Activated CD4-positive, alpha-beta memory T cell treated with anti-CD3 and anti-CD28 coated beads, Interleukin-2, amount 10 ng/mL, durations not matched to agents 7 days and 5 days (primary cell): ENCODE measurements at places on chromosomes 11 and 22.

GRCh38 chr22:32829451-32829851 is 27.9 kb downstream of the TIMP3 start:
- DNase-seq = no peak

DNA sequence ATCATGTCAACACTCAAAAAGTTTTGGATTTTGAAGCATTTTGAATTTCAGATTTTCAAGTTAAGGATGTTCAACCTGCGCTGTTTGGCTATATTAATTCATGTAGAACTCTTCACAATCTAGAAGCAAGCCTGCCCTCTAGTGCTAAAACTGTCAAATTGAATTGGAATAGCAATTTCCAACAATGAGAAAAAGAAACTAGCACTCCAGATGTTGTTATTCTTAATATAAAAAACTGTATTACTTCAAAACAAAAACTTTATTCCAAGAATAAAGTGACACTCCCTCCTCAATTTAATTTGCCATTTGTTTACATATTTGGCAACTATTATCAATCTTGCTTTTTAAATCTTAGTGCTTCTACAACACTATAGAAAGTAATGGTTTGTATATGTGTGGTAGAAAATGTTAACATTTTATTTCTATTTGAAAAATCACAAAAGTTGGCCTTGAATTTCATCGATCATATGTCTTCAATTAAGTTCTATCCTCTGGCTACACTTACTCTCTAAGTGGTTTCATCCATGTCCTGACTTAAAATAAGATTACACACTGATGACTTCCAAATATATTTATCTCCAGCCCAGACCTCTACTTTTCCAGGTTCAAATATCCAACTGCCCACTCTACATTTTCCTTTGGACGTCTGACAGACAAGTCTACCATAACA is 36.6 kb downstream of the DCUN1D5 start:
- DNase-seq = no peak

DNA sequence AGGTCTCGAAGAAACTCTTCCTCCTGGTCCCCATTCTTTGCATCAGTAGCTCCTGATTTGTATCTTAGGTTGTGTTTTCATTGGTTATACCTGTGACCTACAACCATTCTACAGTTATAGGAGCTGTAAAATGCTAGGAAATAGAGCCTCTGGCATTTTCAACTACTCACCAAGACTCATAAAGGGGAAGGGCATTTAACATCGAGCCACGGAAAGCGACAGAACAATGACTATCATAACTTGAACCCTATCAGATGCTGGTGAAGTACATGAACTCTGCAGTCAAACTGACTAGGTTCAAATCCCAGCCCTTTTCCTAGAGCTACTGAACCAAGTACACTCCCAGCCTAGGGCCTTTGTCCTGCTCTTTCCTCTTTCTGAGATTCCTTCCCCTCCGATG is 588.0 kb downstream of the SOX6 start:
- no peak for DNase-seq

- DNase-seq = no peak
Observed at GRCh38 chr11:119194811-119195440, 9.7 kb downstream of the NHERF4 start.

- no peak for DNase-seq
Observed at GRCh38 chr11:100602716-100603115, 84.4 kb upstream of the ARHGAP42 start.

- no peak for DNase-seq
Observed at GRCh38 chr11:60119710-60120109, 31.2 kb downstream of the MS4A2 start.

GRCh38 chr11:67631411-67631810 is 1.7 kb upstream of the NUDT8 start:
- DNase-seq = no peak

- DNase-seq = no peak
Observed at GRCh38 chr22:21917959-21918261, 34.7 kb downstream of the PPM1F start.

GRCh38 chr11:92843455-92843854 is 126.0 kb upstream of the MTNR1B start:
- no peak for DNase-seq

DNA sequence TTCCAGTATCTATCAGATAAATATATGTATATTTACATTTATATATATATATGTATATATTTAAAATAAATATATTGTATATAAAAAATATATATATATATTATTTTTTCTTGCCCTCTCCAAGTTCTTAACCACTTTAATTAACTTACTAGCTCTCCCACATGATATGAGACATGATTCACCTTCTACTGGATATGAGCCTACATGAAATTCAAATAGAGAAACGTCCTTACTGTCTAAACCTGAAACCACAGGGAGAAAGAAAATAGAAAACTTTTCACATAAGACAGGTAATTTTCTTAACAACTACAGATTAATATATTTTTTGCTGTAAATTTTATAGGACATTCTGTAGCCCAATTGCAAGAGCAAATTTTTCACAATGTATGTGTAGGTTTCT is 391.6 kb downstream of the ETS1 start:
- DNase-seq = no peak

GRCh38 chr11:67674442-67674871 is at the start of gene ALDH3B2:
ALDH3B2 (minus strand) TSS chr11:67674623; CDS start chr11:67666935, 7,688 bp downstream.
- no peak for DNase-seq

GRCh38 chr22:50226063-50226874 is 18.6 kb downstream of the TUBGCP6 start:
- DNase-seq = no peak

- DNase-seq = no peak
Observed at GRCh38 chr11:119608201-119608600, 120.8 kb downstream of the NECTIN1 start.

DNA sequence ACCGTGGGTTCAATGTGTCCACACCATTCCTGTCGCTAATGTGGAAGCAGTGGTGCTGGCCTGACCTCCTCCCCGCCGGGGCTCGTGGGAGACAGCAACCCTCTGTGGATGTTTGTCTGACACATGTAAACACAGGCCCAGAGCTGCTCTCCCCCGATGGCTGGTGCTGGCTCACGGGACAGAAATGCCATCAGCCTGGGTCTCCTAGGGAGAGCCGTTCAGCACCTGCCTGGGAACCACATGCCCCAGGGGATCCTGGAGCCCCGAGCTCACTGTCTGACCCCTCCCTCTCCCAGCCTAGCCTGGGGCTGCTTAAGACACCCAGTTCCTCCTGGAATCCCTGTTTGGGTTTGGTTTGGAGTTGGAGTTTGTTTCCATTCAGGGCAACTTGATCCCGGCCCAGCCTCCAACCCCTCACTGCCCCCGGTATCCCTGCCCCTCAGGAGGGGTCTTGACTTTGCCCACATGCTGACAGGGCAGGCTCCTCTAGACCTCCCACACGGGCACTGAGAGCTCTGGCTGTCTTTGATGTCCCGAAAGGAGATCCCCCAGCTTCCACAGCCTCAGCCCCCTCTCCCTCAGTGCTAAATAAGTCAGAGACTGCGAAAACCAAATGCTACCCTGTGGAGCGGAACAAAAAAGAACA is 50.9 kb upstream of the WNT11 start:
- DNase-seq = no peak

DNA sequence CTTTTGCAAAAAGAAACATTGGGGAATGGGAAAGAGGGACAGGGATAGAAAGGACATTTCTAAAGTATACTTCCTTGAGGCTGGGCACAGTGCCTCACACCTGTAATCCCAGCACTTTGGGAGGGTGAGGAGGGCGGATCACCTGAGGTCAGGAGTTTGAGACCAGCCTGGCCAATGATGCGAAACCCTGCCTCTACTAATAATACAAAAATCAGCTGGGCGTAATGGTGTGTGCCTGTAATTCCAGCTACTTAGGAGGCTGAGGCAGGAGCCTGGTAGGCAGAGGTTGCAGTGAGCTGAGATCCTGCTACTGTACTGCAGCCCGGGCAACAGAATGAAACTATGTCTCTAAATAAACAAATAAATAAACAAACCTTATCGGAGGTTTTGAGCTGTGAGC is 16.3 kb upstream of the TEF start:
- no peak for DNase-seq

DNA sequence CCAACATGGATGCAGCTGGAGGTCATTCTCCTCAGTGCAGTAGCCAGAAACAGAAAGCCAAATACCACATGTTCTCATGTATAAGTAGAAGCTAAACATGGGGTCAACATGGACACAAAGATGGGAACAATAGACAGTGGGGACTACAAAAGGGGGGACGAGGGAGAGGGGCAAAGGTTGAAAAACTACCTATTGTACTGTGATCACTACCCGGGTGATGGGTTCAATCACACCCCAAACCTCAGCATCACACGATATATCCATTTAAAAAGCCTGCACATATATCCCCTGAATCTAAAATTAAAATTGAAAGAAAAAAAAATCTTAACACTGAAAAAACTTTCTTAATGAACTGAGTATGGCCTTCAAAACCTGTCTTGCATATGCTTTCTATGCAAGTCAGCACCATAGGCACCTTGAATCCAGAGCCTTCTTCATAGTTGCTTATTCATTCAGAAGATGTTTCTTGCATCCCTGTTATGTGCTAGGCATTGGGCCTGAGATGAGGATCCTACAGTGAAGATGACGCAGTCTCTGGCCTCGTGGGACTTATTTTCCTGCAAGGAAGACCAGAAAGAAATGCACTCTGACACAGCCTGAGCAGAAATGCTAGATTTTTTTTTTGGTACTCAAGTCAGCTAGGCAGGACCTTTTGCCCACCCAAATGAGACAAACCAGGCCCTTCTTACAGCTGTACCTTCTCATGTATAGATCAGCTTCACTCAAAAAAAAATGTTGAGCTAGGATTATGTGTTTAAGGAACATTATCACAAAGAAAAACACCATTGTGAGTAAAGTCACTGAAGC is 21.0 kb downstream of the NNMT start:
- DNase-seq = no peak

- DNase-seq = no peak
Observed at GRCh38 chr11:19432370-19433061, 191.8 kb upstream of the E2F8 start.

DNA sequence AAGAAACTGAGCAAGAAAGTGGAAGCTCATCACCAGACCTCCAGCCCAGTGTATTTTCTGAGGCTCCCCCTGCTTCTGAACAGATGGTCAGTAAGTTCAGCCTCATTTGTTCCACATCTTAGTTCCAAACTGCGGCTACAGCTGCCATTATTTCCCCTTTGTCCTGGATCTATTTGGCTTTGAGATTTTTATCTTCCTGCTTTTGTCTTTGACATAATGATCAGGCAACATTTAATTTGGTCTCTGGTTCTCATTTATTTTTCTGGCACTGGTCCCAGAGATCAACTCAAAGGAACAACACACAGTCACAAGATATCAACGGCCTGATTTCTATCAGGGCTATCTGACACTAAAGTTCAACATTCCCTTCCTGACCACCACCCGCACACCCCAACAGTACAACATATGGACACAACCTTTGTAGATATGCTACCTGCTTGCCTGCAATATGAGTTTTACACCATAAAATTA is 137.5 kb downstream of the FAM76B start:
- no peak for DNase-seq

DNA sequence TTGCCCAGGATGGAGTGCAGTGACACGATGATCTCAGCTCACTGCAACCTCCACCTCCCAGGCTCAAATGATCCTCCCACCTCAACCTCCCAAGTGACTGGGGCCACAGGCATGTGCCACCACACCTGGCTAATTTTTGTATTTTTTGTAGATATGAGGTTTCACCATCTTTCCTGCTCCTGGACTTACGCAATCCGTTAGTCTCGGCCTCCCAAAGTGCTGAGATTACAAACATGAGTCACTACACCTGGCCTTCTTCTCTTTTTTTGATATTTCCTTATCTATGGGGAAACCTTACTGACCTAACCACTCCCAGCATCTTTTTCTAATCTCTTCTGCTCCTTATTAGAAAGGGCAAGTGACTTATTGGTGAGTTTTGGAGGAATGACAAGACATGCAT is 121.7 kb upstream of the CHORDC1 start:
- no peak for DNase-seq

- no peak for DNase-seq
Observed at GRCh38 chr22:29211066-29211465, 5.4 kb downstream of the EMID1 start.

GRCh38 chr11:126334659-126335462 is 20.6 kb upstream of the ST3GAL4 start:
- DNase-seq = no peak

DNA sequence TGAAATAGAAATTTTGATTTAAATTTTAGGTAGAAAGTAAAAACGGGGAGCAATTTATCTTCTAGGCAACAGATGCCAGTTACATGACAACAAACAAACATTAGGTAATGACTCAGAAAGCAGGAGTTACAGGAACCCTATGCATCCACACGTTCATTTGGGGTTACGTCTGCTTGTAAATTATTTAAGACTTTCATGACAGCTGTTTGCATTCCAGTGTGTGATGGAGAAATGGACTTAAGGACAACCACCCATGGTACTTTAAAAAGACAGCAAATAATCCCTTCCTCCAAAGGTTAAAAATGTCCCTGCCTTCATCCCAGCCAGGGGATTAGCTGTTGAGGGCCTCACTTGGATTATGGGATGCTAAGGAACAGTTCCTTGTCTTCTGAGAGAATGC is 11.8 kb downstream of the E2F8 start:
- no peak for DNase-seq

DNA sequence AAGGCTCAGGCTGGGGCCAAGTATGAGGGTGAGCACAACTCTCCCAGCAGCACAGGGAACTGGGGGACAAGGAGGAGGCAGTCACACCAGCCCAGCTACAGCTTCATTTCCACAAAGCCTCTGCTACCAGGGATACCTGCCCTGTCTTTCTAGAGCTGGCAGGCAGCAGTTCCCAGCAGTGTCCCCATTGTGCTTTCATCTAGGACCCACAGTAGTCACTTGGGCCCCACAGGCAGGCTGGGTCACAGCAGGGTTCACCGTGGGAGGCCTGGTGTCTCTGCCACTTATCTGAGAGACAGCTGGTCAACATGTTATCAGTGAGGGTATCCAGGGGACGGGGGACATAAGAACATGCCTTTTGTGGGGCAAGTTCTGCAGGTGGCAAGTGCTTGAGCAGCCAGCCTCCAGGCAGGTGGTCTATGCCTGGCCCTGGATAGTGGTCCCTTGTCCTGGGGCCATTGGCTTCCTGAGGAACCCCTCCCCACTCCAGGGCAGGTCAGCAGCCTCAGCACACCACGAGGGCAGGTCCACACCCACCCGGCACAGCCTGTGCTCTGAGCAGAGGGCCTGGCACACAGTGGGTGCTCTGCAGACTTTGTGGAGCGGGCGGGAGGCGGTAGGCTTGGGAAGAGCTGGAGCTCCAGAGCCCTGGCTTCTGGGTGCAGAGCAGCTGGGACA is 29.9 kb downstream of the GNAZ start:
- no peak for DNase-seq

- no peak for DNase-seq
Observed at GRCh38 chr11:65764434-65764833, 16.3 kb downstream of the AP5B1 start.

- DNase-seq = no peak
Observed at GRCh38 chr11:35373284-35373933, 45.9 kb downstream of the SLC1A2 start.

GRCh38 chr22:18056807-18057474 is 20.8 kb upstream of the PEX26 start:
- no peak for DNase-seq

DNA sequence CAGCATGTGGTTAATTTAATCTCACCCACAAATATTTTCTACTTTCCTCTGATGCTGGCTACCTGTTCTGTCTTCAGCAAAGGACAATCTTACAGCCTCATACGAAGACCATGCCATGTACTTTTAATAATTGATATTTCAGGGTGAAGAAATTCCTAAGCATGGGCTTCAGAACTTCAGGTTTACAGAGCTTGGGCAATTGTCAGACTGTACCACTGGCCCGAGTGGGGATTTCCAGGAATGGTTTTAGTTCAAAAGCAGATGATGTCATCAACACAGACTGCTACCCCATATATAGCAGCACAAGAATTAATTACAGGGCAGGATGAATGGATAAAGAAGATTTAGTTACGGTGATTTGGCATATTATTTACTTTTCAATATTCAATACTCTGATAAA is 171.8 kb downstream of the ETS1 start:
- DNase-seq = no peak
